Activated CD4-positive, CD25-positive, alpha-beta regulatory T cell treated with anti-CD3 and anti-CD28 coated beads, Interleukin-2, amount 50 U/mL, for 24 hours (primary cell): ENCODE measurements at places on chromosomes 12 and 14.

DNA sequence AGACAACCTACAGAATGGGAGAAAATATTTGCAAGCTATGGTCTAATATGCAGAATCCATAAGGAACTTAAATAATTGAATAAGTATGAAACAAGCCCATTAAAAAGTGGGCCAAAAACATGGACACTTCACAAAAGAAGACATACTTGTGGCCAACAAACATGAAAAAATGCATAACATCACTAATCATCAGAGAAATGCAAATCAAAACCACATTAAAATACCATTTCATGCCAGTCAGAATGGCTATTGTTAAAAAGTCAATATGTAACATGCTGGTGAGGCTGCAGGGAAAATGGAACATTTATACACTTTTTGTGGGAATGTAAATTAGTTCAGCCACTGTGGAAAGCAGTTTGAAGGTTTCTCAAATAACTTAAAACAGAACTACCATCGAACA, 945.4 kb upstream of the FLRT2 start:
- ATAC-seq = no peak

DNA sequence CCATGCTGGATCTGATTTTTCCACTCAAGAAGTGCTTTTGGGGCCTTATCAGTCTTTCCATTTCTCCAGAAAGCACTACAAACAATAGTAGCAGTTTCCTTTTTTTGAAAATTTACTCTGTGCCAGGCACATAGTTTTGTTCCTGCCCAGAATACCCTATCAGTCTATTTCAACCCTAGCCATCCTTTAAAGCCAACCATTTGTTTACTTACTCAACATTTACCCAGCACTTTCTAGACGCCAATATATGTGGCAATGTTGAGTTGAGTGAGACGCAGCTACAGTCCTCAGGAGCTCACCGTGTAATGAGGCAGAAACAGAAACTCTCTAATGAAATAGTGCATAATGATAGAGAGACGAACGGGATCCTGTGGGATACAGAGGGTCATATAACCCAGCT, 32.9 kb upstream of the CHST11 start:
- ATAC-seq = no peak

DNA sequence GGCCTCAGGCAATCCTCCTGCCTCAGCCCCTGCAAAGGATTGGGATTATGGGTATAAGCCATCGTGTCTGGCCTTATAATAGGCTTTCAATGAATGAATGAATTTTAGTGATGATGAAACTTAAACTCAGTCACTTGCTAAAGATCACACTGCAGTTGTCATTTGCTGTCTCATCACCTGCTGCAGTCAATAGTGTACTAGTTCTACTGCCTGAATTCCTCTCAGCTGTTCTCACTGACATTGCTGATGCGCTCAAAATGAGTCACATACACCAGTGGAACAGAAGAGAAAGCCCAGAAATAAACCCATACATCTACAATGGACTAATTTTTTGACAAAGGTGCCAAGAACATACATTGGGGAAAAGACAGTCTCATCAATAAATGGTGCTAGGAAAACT, 5.6 kb upstream of the SYNJ2BP start:
- ATAC-seq = no peak

GRCh38 chr14:30129807-30130206, 202.2 kb upstream of the PRKD1 start:
- ATAC-seq = no peak

GRCh38 chr12:65725376-65725775, 98.9 kb upstream of the HMGA2 start:
- no peak for ATAC-seq

DNA sequence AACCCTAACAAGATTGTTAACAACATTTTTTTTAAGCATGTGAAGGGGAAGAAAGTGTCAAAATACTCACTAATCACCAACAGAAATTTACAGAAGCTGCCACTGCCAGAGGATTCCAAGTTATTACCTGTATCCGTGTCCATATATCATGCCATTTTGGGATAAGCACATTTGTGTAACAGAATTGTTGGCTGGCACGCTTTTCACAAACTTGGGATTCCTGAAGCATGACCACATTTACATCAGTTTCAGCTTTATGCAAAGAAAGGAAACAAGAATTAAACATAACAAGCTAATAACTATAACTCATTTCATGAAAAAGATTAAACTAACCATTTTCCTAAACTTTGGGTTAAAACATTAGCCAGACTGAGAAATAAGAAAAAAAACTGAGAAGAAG, 5.9 kb downstream of the NEMP1 start:
- ATAC-seq = no peak

- peak; percentile 22 for ATAC-seq
Measured at GRCh38 chr14:36021030-36021422, 155.5 kb downstream of the PTCSC3 start.

DNA sequence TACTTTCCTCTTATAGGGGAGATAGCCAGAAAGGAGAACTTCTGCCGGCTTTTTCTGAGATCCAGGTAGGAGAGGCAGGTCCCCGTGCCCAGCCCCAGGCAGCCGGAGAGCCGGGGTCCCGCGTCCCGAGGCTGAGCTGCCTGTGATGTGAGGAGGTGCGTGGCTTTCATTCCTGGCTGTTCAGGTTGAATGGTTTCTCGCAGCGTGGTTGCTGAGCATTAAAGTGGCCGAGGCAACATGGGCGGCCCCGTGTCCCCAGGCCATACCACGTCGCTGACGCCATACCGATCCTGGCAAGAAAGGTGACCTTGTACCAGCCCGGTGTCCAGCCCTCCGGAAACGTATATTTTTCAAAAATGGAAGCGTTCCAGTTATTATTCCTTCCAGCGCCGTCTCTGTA, 116.7 kb upstream of the MYL2 start:
- ATAC-seq = no peak

GRCh38 chr12:94973221-94973620, 30.3 kb downstream of the NDUFA12 start:
- no peak for ATAC-seq

GRCh38 chr12:6775185-6776174, 3.2 kb downstream of the LAG3 start:
- no peak for ATAC-seq

- peak; percentile 44 for ATAC-seq
Measured at GRCh38 chr12:51323317-51323960, 535 bp downstream of the BIN2 start.

GRCh38 chr12:2800046-2800570, 5.3 kb downstream of the FKBP4 start:
- ATAC-seq = no peak

- ATAC-seq = no peak
Measured at GRCh38 chr12:89134213-89134770, 218.0 kb downstream of the DUSP6 start.

DNA sequence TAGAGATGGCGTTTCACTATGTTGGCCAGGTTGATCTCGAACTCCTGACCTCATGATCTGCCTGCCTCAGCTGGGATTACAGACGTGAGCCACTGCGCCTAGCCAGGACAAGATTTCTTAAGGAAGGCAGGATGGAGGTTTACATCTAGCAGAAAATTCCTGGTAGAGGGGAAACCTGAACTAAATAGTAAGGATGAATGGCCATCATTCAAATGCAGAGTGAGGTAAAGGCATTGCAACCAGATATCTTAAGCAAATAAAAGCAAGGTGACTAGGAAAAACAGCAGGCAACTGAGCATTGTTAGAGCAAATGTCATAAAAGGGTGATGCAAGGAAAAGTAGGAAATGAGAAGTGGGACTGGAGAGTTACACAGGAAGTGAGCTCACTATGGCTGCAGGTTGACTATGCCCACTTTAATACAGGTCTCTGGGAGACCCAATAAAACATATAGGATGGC, 133.0 kb downstream of the SOX5 start:
- ATAC-seq = no peak

DNA sequence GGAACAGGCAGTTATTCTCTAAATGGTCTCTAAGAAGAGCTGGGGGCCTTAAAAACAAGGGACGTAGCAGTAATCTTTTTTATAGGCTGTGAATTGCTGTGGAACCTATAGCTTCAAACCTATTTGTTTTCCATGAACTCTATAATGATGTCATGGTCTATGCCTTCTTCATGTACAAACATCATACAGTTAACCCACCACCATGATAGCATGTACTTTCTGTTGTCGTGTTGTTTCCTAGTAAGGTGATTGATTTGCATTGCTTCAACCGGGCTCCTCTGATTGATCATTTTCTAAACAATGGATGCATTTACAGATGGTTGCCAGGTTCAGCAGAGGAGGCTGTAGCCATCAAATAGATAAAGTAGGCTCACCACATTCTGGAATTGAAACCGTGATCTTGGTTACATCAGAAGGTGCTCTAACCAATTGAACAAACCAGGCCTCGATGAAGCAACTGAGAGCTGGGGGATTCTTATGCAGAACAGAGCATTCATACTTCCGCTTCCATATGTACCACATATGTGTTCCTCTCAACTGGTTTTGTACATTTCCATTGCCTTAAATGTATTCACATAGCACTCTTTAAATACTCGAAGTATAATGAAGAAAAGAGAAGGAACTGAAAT, 25.6 kb upstream of the PCNX1 start:
- ATAC-seq = no peak

DNA sequence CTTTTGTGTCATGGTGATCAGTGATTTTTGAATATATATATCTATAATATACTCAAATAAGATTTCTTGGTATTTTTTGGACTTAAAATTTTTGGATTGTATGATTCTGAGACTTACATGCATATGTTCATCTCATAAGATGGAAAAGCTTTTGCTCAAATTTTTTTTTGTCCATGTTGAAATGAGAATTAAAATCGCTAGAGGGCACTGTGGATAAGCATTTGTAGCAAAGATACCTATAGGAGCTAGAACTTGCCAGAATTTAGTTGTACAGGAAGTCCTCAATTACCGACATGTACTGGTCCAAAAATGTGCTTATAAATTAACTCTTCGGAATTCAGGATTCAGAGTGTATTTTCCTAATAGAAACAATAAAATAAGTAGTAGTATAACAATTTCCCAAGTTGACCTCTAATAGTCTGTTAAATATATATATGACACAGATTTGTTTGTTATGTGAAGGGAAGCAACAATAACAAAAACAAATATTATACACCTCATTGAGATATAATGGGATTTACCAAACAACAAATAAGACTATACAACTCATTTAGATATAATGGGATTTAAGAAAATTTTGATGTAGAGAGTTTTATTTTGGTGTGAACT, 179.6 kb downstream of the TMEM117 start:
- no peak for ATAC-seq

DNA sequence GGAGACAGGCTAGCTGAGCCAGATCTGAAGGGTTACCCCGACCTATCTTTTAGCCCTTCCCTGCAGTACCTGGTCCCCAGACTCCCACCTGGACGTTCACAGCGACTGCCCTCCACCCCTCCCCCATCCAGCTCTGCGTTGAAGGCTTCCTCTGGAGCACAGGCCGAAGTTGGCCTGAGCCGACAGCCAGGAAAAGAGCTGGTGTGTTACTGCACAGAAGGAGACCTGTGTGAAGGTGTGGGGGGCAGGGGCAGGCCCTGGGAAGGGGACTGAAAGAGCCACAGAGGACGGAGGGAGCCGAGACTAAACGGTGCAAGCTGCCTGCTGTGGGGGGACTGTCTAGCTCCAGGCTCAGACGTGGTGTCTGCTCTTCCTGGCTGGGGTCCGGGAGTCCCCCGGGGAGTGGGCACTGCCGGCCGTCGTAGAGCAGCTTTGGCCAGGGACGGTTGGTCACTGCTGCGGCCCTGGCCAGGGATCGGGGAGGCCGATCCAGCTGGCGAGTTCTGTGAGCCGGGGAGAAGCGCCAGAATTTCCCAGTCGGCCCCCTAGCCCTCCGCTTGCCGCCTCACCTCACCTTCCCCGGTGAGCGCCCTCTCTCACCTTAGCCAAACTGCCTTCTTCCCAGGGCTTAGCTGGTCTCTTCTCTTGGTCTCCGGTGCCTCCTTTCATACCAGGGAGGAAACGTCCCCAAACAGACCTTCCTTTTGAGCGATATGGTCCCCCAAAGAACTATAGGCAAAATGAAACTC, 899 bp upstream of the COL2A1 start:
- ATAC-seq = no peak

DNA sequence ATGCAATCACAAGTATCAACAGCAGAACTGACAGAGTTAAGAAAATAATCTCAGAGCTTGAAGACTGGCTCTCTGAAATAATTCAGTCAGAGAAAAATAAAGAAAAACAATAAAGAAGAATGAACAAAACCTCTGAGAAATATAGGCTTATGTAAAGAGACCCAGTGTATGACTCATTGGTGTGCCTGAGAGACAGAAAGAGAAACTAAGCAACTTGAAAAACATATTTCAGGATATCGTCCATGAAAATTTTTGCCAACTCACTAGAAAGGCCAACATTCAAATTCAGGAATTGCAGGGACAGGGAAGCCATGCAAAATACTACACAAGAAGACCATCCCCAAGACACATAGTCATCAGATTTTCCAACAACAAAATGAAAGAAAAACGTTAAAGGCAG, 56.2 kb downstream of the APOBEC1 start:
- no peak for ATAC-seq

- ATAC-seq = no peak
Measured at GRCh38 chr12:132292328-132293319, 36.8 kb downstream of the GALNT9 start.

- no peak for ATAC-seq
Measured at GRCh38 chr12:104468371-104468770, 11.6 kb downstream of the CHST11 start.

GRCh38 chr14:43475757-43476156, 1031.3 kb downstream of the FSCB start:
- ATAC-seq = no peak

DNA sequence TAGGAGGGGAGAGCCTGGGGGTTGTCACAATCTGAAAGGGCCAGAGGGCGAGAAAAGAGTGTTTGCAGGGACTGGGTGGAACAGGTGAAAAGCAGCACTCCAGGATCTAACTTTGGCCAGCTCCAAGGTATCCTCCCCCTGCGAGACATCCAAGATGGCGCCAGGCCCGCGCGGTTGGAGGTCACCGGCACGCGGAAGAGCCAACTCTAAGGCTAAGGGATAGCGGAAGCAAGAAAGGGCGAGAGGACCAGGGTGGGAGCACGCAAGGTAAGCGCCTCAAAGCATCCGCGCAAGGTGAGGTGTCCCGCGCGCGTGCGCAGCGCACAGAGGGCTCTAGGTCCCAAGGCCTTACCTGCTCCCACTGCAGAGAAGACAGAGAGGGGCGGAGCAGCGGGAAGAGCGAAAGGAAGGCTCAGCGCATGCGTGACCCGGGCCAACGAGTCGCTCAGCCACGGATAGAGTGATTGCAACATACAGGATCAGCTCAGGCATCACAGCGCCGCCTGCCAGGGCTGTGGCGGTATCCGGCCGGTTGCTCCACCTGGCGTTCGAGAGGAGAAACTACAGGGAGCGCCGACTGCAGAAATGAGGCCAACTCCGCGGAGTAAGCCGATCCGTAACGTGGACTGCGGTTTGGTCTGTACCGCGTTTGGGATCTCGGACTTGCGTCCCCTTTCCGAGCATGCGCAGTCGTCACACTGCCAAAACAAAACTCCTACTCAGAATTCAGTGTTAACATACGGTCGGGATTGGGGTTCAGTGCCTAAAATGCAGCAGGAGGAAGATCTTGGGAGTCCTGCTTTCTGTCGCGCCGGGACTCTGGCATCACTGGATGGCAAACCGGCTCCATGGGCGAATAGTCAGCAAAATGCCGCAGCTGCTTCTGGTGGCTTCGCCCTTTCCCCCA, at the start of gene ATP5MC2:
Gene ATP5MC2, minus strand, starts transcription at position 383 of the 907 bp plus-strand sequence. CDS start 3,469 bp downstream, outside the sequence.
- ATAC-seq = peak; percentile 92
